Activated CD8-positive, alpha-beta memory T cell treated with anti-CD3 and anti-CD28 coated beads for 1 hour (primary cell): ENCODE measurements at places on chromosomes 2 and 18.

GRCh38 chr2:46365913-46366667 is 68.9 kb downstream of the EPAS1 start:
- DNase-seq: no peak

DNA sequence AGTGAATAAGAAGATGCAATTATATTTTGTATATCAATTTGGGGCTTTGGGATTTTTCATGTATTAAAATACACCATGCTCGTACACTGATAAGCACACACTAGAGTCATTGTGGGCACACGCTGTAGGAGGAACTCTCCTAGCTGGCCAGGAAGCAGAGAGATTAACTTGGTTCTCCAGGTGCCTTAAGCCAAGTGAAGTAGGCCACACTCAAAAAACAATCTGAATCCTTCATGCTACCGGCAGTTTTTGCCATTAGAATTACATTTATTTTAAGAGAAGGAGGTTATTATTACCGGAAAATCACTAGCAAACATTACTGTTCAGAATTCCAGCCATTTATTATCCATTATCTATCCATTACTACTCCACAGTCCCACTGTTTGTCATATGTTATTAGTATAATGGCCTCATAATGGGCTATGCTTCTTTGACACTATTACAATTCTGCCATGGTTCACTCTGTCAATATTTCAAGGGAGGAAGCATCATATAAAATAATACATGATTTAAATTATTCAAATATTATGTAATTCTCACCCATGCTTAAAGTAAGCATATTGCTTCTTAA is 214.4 kb downstream of the L3MBTL4 start:
- DNase-seq: no peak

DNA sequence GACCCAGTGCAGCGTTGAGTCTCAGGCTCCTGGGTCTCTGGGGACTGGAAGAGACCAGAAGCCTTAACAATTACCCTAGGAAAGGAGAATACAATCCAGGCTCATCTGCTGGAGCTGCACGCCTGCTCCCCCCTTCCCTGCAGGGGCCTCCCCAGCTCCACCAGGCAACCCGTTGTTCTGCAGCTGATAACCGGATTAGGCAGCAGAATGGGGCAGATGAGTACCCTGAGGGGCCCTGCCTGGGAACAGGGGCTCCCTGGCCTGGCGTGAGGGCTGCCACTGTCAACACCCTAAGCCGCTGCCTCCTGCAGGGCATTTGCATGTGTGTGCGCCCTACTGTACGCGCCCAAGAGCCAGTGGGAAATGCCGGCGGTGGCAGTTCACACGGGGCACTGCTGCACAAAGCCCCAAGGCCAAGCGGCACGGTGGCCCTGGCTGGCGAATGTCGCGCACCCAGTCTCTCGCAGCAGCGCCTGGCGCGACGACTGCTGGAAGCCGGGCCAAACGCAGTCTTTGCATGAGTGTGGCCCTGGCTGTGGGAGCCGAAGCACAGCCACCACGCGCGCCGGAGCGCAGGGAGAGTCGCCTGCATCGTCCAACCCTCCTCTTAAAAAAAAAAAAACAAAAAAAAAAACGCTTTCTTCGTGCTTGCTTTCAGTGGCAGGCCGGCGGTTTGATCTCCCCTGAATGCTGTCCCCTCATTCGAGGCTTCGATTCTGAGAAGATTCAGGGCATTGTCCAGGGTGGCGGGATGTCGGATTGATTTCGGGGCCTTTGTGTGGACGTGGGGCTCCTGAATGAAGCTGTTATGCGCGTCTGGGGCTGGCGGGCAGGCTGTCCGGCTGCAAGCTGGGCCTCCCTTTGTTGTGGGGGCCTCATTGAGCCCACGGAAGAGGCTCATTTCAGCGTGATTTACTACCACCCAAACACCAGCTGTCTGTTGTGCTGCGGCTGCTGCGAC is 63.8 kb downstream of the SETBP1 start:
- DNase-seq: no peak

GRCh38 chr2:241315879-241316631 is at the start of gene SEPTIN2:
TSS of gene SEPTIN2 (plus strand) at chr2:241315925. CDS start at chr2:241324233, 8,308 bp downstream.
- DNase-seq: peak; percentile 30

DNA sequence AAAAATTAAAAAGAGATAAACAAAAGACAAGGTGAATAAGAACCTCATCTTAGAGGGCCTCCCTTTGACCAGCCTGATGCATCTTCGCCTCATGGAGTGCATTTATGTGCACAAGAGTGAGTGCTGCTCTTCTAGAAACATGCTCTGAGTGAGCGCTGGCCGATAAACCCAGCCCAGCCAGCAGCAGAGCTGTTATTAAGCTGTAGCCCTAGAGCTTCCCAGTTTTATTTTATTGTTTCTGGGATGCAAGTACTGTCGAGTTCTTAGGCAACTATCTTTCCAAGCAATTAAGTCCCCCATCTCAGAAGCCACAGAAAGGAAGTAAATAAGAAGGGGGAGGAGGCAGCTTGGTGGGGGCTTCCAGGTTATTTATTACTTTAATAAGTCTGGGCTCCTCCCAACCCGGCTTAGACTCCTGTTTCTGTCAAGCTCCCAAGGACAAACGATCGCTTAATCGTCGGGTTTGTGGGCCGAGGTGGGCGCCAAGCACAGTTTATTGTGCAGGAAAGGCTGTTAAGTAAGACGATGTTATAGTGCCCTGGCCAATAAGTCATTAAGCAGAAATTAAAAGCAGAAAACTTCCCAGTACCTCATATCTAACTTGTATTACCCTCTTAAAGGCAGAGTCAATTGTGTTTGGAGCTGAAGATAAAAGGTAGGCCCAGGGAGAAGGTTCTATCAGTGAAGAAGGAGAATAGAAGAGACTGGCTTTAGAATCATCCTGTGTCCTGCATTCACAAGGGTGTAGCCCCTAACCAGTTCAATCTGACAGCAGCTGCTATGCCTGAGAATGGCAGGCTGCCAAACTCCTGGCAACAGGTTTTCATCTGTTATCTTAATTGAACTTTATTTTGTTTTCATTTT is 176.3 kb downstream of the PIK3C3 start:
- DNase-seq: no peak

GRCh38 chr2:129758784-129759471 is 220.5 kb upstream of the RAB6C start:
- DNase-seq: no peak

DNA sequence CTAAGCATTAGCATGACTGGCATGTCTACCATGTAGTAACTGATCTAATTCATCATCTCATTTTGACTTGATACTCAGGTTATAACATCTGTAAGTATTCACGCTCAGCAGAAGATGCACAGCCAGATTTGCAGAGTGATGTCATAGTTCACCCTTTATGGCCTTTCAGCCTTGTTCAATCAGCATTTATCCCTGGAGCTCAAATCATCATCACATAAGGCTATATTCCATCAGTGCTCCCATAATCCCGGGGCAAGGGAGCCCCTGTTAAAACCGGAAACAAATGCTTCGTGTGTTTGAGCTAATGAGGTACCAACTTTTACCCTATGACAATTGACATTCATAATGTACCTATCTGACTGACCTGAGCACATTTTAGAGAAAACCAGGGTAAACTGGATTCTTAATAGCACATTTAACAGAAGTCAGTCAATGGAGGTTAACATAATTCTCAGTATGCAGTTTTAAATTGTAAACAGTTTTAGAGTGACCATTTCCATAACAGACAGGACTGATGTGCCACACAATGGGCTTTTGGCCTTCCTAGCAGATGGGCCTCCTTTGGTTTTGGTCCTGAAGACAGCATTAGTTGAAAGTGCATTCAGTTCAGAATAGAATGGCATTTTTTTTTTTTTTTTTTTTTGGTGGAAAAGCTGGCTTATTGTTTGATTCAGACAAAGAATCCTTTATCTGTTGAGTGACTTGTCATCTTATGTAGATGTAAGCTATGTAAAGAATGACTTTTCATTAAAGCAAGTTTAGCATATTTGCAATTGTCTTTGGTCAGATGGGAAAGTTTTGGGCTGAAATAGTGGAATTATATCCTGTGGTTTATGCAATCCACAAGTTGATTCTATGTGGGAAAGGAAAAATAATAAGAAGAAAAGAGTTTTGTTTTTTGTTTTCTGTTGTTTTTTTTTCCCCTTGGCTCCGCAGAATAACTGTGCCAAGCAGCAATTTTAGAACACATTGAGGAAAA is 866.0 kb upstream of the ACVR2A start:
- DNase-seq: no peak

DNA sequence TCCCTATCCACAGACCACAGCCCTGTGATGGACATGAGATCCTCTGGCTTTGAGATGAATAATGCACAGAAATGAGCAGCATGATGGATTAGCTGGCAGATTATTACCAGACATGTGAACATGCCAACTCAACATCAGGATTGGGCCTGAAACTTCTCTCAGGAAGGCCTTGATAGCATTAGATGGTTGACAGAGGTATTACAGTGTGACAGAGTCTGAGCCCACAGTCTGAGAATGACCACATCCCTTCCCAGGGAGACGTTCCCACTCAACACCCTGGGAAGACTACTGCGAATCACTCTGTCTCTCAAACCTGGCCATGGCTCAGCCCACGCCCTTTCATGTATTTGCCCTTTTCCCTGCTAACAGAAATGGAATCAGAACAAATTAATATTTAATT is 66.9 kb downstream of the BCL11A start:
- no peak for DNase-seq
